ENCODE measurements at places on chromosomes 5 and 9.

DNA sequence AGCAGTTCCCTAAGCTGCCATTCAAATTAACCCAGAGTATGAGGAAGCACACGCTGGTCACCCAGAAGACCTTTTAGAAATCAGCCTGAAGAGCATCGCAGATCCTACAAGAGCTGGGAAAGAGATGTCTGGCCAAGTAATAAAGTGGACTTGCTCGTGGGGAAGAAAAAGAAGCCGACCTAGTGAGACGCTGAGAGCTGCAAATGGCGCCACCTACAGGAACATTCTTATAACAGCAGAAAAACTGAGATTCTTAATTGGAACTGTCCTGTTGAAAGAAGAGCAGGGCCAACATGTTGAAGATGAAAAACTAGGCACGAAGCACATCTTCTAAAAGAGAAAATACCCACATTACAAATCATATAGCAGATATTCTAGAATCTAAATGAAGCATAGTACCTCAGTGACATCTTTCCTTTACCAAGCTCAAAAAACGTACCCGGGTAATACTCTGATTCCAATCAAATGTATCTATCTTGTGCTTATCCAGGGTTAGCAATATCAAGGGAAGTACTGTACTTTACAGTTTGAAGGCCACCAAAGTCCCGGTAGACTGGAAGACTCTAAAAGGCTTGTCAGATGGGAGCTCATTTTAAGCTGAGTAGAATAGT is 3.9 kb upstream of the GNAQ start:
- DNase-seq = no peak

GRCh38 chr9:36985769-36986467 is 48.1 kb downstream of the PAX5 start:
- DNase-seq = no peak

DNA sequence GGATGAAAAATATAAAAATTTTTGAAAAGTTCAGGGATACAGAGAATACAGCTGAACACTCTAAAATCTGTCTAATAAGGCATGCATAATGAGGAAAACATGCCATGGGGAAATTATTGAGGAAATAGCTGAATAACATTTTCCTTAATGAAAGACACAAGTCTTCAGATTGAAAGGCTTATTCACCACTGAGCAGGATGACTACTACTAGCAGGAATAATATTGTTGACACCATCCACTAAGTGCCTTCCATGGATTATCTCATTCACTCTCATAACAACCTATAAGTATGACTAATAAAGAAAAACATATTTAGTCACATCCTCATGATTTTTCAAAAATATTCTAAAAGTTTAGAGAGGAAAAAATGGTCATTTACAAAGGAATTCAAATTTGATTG is 96.7 kb upstream of the FER start:
- DNase-seq = no peak

DNA sequence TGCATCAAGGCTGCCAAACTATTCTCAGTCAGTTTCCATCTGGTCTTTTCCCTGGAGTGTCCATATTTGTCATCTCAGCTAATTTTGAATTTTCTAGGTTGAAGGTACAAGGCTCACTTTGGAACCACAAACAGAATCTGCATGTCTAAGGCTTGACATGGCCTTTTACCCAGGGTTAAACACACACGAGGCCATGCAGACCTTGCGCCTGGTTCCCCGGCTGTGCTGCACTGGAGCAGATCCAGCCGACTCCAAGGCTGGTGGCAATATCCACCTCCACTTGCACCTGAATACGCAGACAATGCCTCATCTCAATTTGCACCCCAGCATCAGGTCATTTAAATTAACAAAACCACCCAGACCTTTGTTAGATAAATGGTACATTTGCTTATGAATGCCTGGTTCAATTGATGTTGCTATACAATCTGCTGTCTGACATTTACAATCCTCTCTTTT is 276.2 kb downstream of the HSPA4 start:
- DNase-seq = no peak

DNA sequence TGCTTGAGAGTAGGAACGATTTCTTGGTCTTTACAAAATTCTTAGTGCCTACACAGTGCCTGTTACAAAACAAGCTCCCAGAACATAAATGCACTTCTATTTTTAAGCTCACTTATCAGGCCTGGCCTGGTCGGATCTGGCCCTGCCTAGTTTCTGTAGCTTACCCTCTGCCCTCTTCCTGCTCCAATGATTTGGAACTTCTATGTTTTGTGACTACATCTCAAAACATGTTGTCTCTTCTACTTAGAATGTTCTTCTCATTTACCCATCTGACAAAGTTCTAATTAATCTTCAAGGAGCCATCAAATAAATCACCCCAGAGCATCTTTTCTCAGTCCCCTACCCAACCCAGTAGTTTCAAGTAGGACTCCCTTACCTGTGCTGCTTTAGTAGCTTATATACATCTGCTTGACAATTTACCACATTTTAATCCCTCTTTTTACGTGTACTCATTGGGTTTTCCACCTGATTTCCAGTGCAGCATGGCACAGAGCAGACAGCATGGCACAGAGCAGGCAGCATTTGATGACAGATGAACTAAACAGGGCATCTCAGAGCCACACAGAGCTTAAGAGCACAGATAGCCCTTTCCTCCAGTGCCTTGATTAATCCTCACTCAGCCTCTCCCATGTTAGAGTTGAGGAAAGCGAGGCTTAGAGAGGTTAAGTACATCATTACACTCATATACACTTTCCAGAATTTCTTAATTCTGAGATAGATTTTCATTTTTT is 171.9 kb downstream of the MAPKAP1 start:
- DNase-seq = no peak

DNA sequence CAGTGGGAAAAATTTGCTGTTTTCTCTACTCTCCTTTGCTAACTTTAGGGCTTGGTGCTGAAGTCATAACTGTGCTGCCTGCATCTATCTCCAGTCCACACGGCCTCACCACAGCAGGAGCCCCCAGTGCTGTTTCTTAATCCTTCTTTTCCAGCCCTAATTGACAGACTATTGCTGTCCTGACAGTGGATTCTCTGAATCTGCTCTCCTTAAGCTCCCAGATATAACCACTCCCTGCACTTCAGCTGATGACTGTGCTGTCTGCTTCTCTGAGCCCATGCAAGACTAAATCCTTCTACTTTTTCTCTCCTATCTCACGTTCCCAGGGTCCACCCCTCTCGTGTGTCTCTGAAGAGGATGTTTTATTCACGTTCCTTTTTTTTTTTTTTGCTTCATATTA is 19.7 kb upstream of the GRIA1 start:
- DNase-seq = no peak

- DNase-seq = no peak
Observed at GRCh38 chr5:57598756-57599155, 116.1 kb upstream of the ACTBL2 start.

DNA sequence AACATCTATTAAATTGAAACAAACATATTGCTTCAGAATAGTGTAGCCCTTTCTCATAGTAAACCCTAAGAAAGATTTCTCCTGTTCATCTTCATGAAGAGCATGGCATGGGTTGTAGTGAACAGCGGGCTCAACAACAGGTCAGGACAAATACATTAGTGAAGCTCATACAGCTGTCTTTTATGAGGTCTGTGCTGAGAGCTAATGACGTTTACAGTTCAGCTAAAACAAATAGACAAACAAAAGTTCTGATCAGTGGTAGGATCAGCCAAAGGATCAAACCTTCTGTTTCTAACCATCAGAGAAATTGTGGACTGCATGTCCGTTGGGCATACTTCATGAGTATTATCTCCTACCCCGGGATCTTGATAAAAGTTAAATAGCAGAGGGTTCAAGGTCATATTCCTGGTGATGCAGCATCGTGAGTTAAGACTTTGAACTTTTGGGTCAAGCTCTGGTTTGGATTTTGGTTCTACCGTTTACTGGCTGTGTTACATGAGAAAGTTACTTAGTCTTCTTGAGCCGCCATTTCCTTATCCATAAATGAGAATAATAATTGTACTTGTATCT is 37.9 kb downstream of the ACO1 start:
- DNase-seq = no peak
